ENCODE measurements at places on chromosomes 1 and 21.

GRCh38 chr1:2534687-2535441, 4.8 kb upstream of the HES5 start:
- DNase-seq, result no peak

DNA sequence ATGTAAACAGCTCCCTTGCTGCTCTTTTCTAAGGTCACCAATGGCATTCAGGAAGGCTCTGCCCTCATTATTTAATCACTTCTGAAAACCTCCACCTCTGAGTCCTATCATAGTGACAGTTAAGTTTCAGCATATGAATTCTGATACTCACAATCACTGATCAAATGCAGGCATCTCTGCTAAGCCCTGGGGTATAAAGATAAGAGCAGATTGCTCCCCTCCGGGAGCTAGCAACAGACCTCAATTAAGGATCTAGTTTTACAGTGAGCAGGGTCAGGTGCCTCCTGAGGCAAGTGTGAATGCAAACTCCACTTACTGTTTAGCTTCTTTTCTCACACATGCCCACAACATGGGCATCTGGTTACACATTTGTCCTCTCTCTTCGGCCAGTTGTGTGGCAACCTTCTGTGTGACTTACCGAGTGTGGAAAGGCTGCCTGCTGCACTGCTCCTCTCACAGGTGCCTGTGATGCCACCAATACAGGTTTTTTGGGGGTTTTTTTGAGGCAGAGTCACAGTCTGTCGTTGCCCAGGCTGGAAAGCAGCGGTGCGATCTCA, 15.0 kb downstream of the IL10RB start:
- no peak for DNase-seq

- no peak for DNase-seq
These were observed 107.0 kb downstream of the CTH start for GRCh38 chr1:70518106-70518505.

- no peak for DNase-seq
These were observed 89.7 kb downstream of the IGSF21 start for GRCh38 chr1:18197299-18197698.

DNA sequence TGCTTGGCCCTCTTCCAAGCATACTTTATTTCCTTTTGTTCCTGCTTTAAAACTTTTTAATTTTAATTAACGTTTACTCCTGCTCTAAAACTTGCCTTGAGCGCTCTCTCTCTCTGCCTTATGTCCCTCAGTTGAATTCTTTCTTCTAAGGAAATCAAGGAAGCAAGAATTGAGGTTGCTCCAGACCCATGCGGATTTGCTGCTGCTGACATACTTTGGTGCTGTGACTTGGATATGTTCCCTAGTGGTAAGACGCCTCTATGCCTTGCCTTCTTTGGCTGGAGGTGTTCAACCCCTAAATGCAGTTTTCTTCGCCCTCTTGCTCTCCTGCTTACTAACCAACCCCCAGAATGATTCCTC, 148.1 kb downstream of the ADSS2 start:
- DNase-seq, result no peak

- peak; percentile 42 for DNase-seq
These were observed 2.7 kb upstream of the SDC3 start for GRCh38 chr1:30911059-30911954.

- no peak for DNase-seq
These were observed 253.3 kb downstream of the KAZN start for GRCh38 chr1:14851760-14852159.

DNA sequence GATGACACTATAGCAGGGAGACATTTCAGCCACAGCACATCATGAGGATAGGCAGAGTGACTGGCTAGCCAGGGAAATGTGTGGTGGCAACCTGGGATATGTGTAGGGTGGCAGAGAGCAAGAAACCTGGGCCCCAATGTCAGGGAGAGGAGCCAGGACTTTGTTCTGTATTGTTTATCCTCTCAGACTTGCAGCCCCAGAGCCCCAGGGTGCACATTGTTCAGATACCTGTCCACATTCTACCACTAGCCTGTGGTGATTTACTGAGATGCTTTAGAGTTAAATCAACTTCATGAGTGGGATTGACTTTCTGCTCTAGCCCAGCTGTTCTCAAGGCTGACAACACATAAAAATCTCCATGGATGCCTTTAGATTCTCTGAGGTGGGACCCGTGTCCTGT, 61.5 kb downstream of the MAB21L3 start:
- no peak for DNase-seq

DNA sequence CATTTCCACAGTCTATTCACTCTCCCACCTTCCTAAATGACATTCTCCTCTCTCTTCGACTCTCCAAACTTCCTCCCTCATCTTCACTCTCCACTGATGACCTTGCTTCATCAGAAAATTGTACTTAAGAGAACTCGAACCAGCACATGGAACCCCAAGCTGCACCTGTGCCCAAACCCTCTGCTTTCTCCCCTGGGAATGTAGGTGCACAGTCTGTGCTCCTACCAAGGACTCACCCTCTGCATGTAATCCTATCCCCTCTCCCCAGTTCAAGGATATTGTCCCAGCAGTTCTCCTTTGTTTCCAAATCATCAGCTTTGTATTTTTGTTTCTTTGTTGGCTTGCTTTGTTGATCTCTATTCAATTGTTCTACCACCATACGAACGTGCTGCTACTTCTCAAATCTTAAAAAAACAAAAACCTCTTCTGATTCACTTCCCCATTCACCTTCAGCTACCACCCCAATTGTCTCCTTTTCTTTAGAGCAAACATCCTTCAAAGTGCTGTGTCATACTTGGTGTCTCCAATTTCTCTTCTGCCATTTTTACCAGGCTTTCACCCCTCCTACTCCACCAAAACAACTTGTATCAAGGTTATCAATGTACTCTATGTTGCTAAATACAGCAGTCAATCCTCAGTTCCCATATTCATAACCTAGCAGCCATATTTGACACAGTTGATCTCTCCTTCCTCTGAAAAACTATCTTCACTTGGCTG, 26.8 kb downstream of the RAB3B start:
- no peak for DNase-seq

DNA sequence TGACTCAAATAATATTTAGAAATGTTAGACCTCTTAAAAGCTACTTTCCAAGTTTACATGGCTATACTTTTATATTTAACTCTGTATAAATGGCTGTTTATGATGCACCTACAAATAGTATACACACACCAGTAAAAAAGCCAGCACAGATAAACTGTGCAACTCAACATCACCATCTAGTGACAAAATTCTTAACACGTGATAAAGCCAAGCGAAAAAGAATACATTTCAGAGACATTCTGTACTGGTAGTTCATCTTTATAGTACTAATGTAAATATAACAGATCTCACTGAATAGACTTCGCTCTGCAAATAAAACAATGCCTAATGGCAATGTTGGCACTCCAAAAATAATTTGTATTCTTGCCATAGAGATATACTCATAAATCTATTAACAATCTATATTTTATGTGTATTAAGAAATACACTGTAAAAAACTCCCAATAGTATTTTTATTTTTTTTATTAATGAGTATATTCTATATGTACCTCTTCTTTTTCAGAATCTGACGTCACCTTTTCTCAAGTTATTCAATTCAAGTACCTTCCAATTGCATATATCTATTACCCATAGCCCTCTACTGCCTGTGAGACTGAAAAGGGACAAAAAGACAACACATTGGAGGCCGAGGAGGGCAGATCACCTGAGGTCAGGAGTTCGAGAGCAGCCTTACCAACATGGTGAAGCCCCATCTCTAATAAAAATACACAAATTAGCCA, 100.2 kb downstream of the DPYD start:
- no peak for DNase-seq

DNA sequence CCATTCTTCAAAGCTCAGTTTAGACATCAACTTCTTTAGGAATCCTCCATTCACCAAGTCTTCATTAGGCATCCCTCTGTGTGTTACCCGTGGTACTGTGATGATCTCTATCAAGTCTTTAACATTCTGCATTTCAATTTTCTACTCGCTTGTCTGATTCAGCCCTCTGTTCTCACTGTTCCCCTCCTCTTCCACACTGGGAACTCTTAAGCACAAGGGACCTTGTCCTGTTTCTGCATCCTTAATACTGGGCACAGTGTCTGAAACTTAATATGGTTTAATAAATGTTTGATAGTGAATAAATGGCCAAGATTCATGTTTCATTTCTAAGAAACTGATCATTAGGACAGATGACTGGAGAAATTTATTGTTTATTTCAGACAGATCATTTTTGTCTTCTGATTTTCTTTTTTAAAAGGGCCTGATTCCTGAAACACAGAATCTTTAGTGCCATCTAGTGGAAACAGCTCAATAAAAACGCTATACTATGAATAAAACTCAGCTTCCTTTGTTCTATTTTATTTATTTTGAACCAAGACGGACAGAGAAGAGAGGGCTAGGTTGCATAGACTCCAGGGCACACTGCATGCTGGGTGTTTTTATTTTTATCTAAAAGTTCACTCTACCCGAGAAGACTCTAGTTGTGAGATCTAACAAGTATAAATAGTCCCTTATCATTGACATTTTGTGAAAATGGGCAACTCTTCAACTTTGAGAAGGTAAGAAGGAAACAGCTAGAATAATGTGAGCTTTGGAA, 7.0 kb upstream of the TRIM45 start:
- DNase-seq, result no peak

DNA sequence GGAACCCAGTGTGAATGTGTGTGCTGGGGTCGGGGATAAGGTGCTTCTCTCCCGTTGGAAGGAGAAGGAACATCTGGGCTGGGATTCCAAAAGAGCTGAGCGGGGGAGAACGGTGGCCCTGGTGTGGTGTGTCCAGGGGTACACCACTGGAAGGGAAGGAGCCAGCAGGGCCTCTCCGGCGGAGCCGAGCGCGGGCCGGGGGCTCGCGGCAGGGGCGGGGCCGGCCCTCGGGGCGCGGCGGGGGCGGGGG, 231 bp upstream of the RPS6KA1 start:
- no peak for DNase-seq

- DNase-seq, result no peak
These were observed 150.9 kb upstream of the DSCAM start for GRCh38 chr21:40997831-40998230.

DNA sequence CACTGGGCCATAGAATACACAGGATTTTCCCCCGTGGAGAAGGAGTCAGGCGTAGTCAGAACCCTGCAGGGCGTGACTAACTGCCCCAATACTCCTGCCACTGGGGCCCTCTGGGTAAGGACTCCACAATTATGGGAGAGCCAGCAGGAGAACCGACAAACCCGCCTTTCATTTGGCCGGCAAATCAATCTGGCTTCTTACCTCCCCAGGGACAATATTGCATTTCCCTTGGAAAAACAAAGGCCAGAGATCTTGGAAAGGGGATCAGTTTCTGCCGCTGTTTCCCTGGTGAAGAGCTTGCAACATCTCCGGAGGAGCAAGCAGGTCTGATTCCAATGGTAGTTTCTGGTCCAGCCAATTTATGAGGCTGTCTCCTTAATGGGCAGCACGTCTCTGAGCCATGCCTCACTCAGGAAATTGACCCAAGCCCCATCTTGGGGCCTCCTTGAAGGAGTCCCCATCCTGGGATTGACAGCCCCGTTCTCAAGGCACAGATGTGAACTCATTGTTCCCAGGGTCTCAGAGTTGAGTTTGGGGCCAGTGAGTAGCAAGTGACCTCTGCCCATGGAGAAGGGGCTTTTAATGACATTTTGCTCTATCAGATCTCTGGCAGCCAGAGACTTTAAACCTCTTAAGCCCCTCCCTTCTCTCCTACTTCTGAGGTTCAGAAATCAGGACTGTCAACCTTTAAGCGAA, 4.3 kb downstream of the TRABD2B start:
- DNase-seq, result no peak

DNA sequence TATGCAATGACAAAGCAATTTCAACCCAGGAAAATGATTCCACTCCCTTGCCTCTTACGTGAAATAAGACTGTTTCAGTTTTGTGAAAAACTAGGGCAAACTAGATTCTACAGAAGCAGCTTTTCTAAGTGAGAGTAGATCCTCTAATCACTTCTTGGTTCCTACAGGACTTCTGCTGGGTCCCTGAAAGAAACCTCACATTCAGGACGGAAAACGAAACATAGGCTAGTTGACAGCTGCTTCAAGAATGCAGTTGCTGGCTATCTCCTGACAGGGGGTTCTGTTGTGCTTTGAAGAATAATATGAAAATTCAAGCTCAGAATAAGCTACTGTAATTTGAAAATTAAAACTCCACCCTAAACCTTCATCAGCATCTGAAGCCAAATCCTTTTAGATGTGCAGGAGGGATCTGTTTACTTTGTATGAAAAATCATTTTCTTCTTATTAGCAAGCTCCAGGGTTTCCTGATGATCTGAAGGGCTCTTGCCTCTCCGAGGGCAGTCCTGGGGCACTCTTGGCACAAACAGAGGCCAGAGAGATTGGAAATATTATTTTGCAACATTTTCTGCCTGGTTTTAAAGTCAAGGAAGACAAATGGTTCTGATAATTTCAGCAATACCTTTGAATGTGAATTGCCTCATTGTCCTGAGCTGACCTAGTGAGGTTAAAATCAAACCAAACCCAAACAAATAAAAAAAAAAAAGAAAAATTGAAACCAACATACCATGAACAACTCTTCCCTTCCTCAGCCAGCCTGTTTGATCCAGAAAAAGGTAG, 55.0 kb downstream of the NTMT2 start:
- DNase-seq, result no peak

GRCh38 chr1:206705726-206706297, 21.1 kb downstream of the MAPKAPK2 start:
- no peak for DNase-seq

GRCh38 chr1:160206036-160206389, 829 bp downstream of the PEA15 start:
- DNase-seq, result peak; percentile 48

DNA sequence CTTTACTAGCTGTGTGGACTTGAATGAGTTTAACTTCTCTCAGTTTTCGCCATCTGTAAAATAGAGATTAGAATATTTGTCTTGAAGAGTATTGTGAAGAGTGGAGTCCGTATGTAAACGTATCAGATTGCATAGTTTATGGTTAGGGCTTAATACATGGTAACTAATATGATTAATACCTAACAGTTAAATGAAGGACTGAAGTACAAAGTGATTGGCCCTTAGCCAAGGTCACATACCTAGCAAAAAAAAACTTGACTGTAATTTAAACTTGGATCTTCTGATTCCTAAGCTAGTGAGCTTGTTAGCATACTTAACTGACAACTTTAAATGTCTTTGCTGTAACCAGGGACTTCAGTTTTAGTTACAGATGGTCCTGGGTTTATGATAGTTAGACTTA, 1.9 kb downstream of the GIPC2 start:
- no peak for DNase-seq
